ENCODE measurements at places on chromosomes 4 and X. TPM values are rescaled to one million over a fixed set of nuclear protein-coding genes. Genes with fewer than 3 reads are reported as not detected.

GRCh38 chr4:80538276-80538926 lies 202.9 kb downstream of the CFAP299 start:
- DNase-seq = no peak

- DNase-seq = no peak
These were observed 1.7 kb upstream of the AFP start for GRCh38 chr4:73434311-73434710.

- no peak for DNase-seq
These were observed 37.6 kb downstream of the PF4 start for GRCh38 chr4:73944061-73944875.

Gene BST1
- 0.93 TPM for total RNA-seq

Gene NXF2
- total RNA-seq = not detected

Gene TEX13B
- not detected for total RNA-seq
